ENCODE measurements at places on chromosomes 3 and 15. TPM values are rescaled to one million over a fixed set of nuclear protein-coding genes. Genes with fewer than 3 reads are reported as not detected.

DNA sequence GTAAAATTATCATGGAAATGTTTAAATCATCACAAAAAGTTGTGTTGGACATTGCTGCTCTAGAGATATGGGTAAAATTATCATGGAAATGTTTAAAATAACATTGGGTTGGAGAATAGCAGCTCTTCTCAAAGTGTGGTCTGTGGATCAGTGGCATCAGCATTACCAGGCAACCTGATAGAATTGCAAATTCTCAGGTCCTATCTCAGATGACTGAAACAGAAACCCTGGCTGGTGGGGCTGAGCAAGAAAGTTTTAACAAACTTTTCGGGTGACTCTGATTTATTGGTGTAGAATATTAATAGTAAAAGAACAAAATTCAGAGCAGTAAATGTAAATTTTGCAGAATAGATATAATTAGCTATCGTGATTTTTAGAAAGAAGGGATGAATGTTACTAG is 28.9 kb downstream of the NXPE3 start:
- DNase-seq, result no peak

- DNase-seq, result no peak
Observed at GRCh38 chr15:39184701-39185390, 396.0 kb upstream of the THBS1 start.

The THUMPD3 gene
- total RNA-seq, result 40.8 TPM

GRCh38 chr3:159938714-159939113 is 49.9 kb upstream of the IL12A start:
- DNase-seq, result no peak

- no peak for DNase-seq
Observed at GRCh38 chr3:80771085-80771484, 990.4 kb downstream of the GBE1 start.

The PROS1 gene
- 4.3 TPM for total RNA-seq
